ENCODE measurements at places on chromosomes 13 and 19.
A peak's percentile ranks its signal among the peaks of the same experiment; 100 is the strongest.

DNA sequence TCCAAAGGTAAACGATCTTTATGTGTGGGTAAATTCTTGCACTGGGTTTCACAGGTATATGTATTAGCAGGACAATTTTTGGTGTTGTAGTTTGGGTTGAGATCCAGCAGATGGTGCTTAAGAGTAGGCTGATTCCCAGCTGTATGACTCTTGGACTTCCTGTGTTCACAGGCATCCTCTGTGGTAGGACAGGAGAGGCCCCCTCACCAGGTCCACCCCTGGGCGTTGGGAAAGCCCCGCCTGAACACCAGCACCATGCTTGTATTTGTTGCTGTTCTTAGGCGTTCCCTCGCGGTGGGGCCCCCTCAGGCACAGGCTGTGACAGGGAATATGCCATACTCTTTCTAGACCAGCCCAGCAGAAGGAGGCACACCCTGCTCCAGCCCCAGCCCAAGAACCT lies 49.5 kb upstream of the PCDH17 start:
- DNase-seq = peak; percentile 44

DNA sequence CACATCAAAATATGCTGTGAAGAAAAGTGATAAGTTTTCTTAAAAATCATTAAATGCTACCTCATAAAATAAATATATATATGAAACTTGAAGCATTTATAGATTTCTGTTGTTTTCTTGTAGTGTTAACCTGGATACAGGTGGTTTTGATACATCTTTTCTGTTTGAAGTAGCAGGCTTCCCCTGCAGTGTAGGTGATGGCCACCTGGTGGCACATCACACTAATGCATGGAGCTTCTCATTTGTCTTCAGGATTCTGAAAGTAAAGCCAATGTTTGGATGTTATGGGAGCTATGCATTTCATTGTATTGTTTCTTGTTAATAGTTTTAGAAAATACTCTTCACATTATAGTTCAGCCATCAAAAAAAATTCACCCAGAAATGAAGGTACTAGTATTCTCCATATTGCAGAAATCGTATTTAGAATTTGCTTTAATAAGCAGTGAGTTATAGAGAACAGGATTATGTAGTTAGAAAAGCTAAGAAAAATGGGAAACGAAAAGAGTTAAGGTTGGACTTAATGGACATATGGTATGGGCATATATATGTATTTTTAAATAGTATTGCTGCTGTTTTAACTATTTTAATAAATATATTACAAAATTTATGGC lies 18.7 kb downstream of the GPR180 start:
- DNase-seq = peak; percentile 69

GRCh38 chr19:50281491-50281890 lies 47.7 kb downstream of the KCNC3 start:
- DNase-seq = no peak

DNA sequence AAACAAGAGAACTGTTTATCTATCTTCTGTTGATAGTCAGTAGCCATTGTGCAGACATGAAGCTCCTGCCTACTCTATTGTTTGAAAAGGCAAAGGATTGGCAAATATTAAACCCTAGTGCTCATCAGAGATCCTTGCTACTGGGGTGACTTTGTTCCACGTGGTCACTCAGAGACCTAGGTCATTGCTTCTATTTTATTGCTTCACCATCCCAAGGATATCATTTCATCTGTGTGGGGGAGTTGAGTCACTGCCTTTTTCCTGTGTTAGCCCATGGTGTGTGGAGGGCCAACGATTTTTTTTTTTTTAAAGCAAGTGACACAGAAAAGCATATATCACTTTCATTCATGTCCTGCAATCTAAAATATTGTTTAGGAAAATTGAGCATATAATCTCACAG lies 254.1 kb upstream of the RXFP2 start:
- no peak for DNase-seq

DNA sequence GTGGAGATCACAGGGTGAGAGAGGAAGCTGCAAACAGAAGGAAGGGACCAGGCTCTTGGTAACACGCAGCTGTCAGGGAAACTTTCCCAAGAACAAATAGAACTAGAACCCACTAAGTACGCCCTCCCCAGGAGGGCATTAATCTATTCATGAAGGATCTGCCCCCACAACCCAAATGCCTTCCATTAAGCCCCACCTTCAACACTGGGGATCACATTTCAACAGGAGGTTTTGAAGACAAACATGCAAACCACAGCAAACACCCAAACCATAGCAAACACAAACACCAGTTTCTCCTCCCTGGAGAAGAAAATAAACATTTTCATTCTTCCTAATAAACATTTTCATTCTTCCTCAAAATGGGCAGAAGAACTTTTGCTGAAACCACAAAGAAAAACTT lies 329.6 kb downstream of the EFNB2 start:
- no peak for DNase-seq

DNA sequence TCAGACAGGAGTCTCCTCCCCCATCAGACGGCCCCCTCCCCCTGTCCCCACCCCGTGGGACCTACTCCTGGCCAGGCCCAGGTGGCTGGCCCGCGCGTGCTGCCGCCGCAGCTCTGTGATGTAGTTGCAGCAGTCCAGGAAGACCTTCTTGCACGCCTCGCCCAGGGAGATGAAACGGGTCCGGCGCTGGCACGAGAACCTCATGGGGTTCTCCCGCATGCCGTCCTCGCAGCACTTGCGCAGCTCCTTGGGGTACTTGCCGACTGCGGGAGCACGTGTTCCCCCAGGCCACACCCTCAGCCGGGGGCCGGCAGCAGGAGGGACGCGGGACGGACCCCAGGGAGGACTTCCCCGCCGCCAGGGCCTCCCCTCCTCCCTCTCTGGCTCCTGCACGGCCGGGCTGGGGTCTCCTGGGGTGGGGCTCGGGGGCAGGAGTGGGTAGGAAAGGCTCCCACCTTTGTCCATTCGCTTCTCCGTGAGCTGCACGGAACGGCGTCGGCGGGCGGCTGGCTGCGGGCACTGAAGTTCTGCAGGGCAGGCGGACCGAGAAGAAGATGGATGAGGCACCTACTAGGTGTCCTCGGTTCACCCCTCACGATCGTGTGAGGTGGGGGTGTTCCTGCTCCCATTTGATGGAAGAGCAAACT lies 13.3 kb downstream of the C3 start:
- DNase-seq = no peak

GRCh38 chr13:99932912-99933311 lies 38.7 kb downstream of the ZIC5 start:
- DNase-seq = no peak

GRCh38 chr13:49652355-49653305 lies 24.3 kb downstream of the ARL11 start:
- peak; percentile 75 for DNase-seq

- DNase-seq = no peak
Observed at GRCh38 chr19:48556163-48556562, 4.2 kb downstream of the SULT2B1 start.

- DNase-seq = no peak
Observed at GRCh38 chr13:63094717-63095116, 1679.1 kb upstream of the PCDH20 start.

GRCh38 chr19:30711296-30711695 lies 339.1 kb downstream of the ZNF536 start:
- DNase-seq = no peak

- no peak for DNase-seq
Observed at GRCh38 chr19:16896146-16897028, 7.6 kb downstream of the F2RL3 start.

GRCh38 chr13:95477187-95477586 lies 75.3 kb upstream of the CLDN10 start:
- no peak for DNase-seq

DNA sequence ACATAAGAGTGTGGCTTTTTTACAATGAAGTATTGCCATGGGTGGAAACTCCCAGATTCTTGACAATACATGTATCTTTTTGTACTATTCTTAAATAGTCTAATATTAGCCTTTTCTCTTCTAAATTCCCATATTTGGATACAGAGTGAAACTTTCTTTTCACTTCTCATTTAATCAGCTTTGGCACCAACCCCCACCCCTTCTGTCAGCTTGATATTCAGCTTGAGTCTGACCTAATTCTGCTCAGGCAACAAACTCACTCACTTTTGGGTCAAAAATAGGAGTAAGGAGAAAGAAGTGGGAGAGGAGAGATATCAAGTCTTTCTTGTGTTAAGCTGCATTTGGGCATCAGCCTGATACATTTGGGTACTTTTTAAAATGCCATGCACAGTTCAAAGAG lies 397.5 kb downstream of the COG6 start:
- DNase-seq = no peak

DNA sequence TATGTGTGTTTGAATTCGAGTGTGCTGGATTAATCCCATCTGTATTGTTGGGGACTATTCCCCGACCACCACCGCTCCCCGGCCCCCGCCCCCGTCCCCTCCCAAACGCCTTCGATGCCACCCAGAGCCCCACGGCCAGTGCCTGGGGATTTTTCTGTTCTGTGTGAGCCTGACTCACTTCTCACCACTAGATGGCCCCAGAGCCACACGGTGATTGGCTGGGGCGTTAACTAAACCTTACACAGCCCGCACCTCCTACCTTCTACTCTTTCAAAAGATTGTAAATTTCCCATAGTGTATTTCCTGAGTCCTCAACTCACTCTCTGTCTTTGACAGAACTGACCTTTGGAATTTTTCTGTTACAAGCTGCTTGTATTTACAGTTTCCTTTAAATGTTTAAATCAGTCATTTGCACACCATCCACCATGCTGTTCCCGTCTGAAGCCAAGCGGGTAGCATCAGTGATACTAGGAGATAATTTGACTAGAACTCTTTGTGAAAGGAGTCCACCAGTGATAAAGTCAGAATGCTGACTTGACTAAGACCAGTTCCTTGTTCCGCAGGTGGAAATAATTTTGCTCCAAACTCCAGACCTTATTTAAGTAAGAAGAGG lies 61.4 kb downstream of the RFX2 start:
- peak; percentile 87 for DNase-seq

DNA sequence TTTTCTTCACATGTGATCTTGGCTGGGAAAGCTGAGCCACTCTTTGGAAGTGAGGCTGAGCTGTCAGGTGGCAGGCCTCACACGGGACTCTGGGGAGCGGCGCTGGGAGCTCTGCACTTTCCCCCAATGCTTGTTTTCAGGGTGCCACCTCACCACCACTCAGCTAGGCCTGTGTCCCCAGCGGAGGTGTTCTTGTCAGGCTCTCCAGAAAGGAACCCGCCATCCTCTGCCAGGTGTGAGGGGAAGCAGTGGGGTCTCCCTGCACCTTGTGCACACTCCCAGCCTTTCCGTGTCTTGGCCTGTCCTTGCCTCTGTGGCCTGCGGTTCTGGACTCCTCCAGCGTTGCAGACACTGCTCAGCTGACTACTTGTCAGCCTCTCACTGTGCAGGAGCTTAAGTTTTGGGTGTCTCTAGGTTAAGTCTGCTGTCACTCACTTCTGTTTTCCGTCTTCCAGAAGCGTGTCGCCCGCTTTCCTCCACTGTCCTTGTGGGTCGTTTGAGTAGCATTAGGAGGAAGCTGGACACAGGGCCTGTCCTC lies 51.9 kb downstream of the GGACT start:
- DNase-seq = no peak

DNA sequence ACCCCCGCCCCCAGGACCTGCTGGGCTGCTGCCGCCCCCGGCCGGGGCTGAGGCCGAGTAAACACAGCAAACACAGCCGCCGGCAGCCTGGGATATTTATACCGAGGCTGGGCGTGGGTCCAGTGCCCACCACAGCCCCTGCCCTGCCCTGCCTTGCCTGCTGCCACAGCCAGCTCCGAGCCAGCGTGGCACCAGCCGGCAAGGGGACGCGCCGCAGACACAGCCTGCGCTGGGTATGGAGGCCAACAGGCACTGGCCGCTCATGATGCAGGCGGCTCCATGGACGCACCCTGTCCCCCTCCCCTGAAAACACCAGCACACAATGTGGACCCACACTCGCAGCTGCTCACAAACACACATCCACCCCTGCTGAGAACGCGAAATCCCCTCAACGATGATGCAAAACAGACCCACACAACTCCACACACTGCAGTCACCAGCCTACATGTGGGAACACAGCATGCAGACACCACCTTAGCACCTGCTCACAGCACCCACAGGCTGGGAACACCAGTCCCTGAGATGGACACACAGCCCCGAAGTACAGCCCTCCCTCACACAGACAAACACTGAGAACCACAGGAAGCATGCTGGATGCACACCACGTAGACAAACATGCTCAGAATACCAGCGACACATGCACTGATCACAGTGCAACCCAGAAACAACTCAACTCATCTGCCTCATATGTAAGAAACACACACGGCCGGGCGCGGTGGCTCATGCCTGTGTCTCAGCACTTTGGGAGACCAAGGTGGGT lies 16.2 kb downstream of the CCDC97 start:
- DNase-seq = peak; percentile 84

GRCh38 chr19:46878613-46879375 lies 18.0 kb downstream of the ARHGAP35 start:
- no peak for DNase-seq

DNA sequence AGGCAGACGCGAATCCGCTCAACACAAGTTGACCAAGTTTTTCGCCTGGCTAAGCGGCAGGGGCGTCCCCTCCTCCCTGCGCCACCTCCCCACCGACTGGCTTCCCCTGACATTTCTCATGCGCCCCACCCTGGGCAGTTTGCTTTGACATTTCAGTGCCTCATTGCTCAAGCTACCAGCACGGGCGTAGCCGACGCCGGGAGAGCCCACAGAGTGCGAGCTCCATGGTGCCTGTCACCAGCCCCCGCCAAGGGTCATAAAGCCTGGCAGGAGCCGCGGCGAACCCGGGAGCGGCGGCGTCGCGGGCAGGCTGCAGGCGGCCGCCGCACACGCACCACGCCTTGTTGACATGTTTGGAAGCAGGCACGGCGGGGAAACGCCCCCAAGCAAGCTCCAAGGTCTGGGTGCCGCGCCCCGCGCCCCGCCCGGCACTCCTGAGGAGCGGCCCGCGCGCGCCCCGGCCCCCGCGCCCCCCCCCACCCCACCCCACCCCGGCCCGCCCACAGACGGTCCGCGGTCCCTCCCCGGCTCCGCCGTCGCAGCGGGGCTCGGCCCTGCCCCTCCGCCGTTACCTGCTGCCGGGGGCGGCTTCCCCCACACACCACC lies 601 bp downstream of the FBXL3 start:
- peak; percentile 91 for DNase-seq

DNA sequence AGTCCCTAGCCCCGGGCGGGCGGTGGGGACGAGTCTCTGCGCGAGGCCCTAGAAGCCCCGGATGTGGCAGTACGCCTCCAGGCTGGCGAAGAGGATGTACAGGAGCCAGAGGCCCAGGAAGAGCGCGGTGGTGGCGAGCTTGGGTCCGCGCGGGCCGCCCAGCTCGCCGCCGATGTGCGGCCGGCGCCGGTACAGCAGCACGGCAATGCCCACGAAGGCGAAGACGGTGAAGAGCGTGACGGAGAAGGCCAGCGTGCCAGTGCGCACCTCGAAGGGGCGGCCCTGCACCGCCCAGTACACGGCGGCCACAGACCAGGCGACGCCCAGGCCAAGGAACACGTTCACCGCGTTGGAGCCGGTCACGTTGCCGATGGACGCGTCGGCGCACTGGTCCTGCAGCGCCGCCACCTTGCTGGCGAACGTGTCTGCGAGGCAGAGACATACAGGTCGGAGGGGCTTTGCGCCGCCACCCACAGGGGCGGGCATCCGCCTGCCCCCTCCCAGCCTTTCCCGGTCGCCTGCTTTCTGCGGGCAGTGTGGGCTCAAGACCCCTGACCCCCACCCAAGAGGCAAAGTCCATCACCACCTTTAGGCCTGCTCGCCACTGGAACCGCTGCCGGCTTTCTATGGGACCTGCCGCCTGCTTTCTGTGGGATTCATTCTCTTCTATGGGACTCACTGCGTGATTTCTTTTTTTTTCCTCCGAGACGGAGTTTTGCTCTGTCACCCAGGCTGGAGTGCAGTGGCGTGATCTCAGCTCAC lies 10.9 kb upstream of the MEIS3 start:
- DNase-seq = no peak

GRCh38 chr13:39892721-39893685 lies 237.5 kb downstream of the COG6 start:
- no peak for DNase-seq

Measured in NAMALWA (cell line).